ENCODE measurements at places on chromosomes 7 and 10. TPM values are rescaled to one million over a fixed set of nuclear protein-coding genes. Genes with fewer than 3 reads are reported as not detected.

GRCh38 chr7:37312608-37313007 lies 136.1 kb downstream of the ELMO1 start:
- DNase-seq, result no peak

DNA sequence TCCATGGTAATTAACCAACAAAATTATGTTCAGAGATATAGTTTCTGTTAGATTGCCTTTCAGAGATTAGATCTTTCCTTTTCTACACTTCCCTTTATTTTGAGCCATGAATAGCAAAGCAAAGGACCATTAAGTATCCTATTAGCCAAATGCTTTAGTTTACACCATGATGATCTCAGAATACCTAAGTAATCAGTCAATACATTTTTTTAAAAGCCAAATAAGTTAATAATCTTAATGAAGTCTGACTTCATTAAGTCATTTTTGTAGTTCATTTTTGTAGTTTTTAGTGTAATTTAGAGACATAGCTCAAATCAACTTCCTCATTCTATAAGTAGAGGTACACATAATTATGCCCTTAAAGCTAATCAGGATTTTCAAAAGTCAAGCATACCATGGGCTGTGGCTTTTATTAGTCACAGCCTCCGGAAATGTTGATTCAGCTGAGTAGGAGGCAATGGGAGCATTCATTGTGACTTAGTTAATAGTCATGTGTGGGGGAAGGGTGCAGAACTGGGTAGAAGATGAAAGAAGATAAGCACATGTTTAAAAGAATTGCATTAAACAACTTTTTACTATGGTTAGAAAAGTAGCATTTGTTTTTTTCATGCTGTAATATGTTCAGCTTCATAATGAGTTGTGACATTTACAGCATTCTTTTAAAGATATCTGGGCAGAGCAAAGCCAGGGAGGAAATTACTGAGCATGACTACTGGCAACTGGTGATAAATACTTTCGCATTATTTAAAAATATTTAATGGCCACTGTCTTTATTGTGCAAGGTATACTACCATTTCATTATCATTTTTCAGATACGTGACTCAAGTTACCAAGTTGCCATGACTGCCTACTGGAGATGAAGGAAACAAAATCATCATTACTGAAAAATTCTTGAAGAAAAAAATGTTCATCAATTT lies 57.3 kb upstream of the CCDC71L start:
- peak; percentile 93 for DNase-seq

GRCh38 chr7:151242159-151243044 lies 6.1 kb downstream of the SMARCD3 start:
- no peak for DNase-seq

- DNase-seq, result peak; percentile 2
These were observed 747 bp downstream of the GDI2 start for GRCh38 chr10:5812283-5813090.

IRF5 gene
- 0.26 TPM for total RNA-seq

- no peak for DNase-seq
These were observed 405.2 kb upstream of the AUTS2 start for GRCh38 chr7:69193061-69193460.

PON1 gene
- total RNA-seq, result not detected

GRCh38 chr10:51002469-51002868 lies 71.8 kb upstream of the PRKG1 start:
- no peak for DNase-seq

DNA sequence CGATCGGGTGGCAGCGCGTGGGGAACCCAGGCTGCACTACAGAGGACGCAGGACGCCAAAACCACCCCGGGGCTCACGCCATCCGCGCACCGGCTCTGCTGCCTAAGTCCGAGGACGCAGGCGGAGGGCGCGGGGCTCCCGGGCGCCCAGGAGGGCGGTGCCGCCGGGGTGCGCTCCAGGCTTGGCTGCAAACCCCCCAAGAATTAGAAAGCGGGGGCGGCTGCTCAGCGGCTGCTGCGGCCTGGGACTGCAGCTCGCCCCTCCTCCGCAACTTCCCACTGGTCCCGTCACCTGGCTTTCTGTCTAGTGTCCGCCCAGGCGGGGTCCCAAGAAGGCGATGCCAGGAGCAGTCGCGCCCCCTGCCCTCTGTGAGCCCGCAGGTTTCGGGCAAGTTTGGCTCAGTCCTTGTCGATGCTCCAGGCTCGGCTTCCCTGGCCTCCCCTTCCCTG lies 1.7 kb upstream of the POU6F2 start:
- no peak for DNase-seq

IFIT1 gene
- total RNA-seq, result 1.0 TPM

DNA sequence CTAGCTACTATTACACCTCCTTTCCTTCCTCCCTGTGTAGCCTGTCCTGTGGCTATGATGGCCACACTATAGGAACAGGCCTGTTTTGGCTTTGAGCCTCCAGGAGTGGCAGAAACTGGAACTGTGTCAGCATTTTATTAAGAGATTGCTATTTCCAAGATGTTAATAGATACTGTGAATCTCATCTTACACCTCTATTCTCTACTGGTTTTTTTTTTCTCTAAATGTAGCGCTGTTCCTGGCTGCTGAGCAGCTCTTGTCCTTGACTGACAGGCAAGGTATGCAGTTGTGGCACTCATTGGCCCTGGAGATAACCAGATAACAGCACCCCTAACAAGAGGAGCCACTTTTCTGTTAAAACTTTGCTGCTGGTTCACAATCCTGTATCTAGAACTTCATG lies 119.5 kb downstream of the EXOC4 start:
- DNase-seq, result no peak

C7orf33 gene
- total RNA-seq, result not detected

DNA sequence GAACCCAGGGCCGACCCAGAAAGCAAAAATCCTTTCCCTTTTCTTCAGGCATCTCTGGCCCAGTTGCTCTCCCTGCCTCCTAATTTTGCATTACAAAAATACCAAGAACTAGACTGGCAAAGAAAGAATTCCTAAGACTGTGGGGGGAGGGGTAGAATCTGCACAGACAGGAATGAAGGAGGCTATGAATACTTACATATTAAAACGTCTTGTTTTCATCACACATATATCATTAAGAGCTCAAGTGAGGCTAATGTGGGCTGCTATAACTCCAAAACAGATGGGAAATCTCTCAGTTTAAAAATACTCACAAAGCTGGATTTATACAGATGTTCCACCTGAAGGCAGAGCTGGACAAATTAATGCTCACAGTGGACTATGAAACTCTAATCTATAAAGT lies 29.2 kb upstream of the MKX start:
- no peak for DNase-seq

- DNase-seq, result peak; percentile 59
These were observed 18.1 kb upstream of the OIT3 start for GRCh38 chr10:72875250-72876055.

AGR2 gene
- not detected for total RNA-seq

- no peak for DNase-seq
These were observed 94.9 kb downstream of the AKR1D1 start for GRCh38 chr7:138170959-138171703.

- DNase-seq, result no peak
These were observed 745.2 kb downstream of the AUTS2 start for GRCh38 chr7:70343519-70343918.

GRCh38 chr10:77052593-77052992 lies 585.0 kb downstream of the KCNMA1 start:
- DNase-seq, result no peak

GRCh38 chr7:668139-668931 lies 58.2 kb upstream of the DNAAF5 start:
- peak; percentile 95 for DNase-seq

DNA sequence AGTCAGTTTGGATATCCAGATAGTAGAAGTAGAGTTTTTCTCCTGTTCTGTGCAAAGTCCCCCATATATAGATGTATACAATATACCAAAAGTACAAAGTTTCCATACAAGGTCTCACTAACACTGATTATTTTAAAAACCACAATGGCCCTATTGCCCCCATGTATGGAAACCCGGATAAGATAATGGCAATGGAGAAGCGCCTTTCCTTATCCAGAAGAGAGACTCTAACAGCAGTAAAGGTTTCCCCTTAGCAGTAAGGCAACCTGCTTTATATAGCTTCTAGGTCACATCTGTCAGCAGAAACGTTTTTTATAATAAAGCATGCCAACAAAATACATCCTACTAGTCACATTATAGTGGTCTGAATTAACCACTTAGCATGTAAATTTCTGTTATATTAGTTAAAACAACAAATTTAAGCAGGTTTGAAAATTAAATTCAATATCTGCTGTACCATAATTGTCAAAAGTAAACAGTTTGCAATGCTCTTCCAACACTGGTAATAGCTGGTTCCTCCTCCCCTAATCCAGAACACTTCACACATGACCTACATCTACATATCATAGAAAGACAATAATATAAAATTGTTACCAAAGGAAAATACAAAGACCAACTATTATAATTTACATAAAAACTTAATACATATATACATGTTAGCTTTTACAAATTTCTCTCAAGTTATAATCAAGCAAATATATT lies 22.4 kb downstream of the USP6NL start:
- no peak for DNase-seq

DNA sequence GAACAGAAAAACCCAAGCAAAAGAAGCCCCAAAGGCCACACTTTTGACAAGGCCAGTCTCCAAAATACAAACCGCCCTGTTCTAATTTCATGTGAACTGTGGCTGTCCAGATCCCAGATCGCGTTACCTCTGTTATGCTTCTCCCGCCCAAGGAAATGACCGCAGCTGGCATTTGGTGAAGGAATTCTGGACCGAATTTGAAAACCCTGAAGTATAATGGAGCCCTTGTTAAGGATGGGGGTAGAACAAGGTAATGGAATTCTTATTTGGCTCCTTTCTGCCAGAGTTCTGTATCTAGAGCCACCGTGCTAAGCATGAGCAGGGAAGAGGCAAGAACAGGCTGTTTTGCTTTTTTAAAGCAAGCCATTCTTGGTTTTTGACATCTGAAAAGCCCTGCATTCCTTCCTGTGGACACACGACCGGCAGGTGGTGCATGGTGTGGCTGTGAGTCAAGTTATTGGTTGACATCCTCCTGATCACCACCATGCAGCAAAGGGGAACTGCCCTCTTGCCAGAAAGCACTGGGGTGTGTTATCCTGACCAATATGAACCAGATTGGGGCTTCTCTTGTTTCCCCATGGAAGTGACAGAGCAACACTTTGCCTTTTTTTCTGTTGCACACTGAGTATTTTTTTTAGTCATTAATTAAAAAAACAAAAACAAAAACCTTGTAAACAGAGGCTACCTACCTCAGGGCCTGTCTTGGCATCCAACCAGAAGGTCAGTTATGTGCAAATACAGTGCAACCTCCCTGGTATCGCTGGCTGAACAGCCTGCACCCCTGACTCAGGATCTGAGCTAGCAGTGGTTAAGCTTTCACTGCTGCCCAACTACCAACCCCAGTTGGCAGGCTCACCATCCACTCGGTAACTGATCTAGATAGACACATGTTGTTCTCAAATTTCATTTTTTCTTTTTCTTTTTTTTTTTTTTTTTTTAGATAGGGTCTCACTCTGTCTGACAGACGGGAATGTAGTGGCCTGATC lies 14.2 kb downstream of the UCMA start:
- DNase-seq, result peak; percentile 15

GRCh38 chr7:130957137-130957513 lies 223.1 kb upstream of the KLF14 start:
- no peak for DNase-seq

GRCh38 chr10:63522277-63522687 lies 1.1 kb downstream of the REEP3 start:
- DNase-seq, result peak; percentile 57

DNA sequence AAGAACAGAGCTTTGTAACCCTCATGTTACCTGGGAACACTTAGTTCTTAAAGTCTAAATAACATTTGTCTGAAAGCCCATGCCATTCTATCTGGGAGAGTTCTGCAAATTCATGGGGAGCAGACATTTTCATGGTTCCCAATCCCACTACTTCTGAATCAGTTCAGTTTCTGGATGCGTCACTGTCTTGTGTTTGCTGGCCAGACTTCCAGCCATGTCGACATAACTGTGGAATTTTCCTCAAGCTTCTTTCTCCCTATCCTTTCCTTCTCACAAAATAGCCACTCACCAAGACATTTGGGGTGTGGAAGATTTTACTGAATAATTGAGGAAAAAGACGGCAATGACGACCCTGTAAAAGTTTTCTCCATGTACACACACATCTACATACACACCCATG lies 272.5 kb downstream of the NEBL start:
- DNase-seq, result no peak

ENO4 gene
- not detected for total RNA-seq

ETV1 gene
- 10.0 TPM for total RNA-seq

DNA sequence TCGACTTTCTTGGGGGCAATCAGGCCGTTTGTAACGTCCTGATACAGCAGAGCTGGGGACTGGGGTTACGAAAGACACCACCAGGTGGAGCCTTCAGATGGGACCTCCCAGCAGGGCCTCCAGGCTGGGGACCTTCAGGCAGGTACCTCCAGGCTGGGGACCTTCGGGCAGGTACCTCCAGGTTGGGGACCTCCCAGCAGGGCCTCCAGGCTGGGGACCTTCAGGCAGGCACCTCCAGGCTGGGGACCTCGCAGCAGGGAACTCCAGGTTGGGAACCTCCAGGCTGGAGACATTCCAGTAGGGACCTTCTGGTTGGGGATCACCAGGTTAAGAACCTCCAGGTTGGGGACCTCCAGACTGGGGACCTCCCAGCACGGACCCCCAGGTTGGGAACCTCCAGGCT lies 23.5 kb upstream of the GPR146 start:
- peak; percentile 35 for DNase-seq

DNA sequence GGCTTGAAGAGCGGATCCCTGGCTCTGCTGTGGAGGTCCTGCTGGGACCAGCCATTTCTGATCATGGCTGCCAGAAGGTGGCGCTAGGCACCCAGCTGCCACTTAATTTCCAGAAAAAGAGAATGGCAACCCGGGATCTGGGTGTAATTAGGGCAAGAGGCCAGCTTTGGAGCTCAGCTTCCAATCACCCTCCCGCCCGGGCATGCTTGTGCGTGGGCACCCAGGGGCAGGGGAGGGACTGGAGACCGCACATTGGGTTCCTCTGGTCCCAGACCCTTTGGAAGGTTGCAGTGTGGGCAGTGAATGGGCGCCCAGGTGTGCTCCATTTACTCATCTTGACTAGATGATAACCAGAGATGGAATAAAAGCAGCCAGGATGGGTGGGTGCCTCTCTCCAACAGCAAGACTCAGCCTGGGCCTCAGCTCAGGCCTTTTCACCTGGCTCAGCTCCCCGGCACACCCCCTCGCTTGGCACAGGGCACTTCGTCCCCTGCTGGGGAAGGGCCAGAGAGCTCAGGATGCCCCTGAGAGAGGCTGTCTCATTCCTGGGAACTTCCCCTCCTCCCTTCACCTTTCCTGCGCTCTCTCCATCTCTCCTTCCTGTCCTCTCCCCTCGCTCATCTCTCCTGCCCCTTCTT lies 14.7 kb downstream of the FAM241B start:
- DNase-seq, result peak; percentile 54

ANXA8L1 gene
- not detected for total RNA-seq

- DNase-seq, result no peak
These were observed 5.1 kb downstream of the ITPRIP start for GRCh38 chr10:104333032-104333727.

GRCh38 chr10:91598211-91598977 lies 34.5 kb downstream of the PPP1R3C start:
- peak; percentile 54 for DNase-seq

- no peak for DNase-seq
These were observed 899 bp downstream of the PUS7 start for GRCh38 chr7:105521027-105521716.

HGF gene
- 0.25 TPM for total RNA-seq

LRRC18 gene
- total RNA-seq, result not detected

All from dermis microvascular lymphatic vessel endothelial cell (primary cell).